ENCODE measurements at places on chromosomes 4 and X.
A peak's percentile ranks its signal among the peaks of the same experiment; 100 is the strongest.

DNA sequence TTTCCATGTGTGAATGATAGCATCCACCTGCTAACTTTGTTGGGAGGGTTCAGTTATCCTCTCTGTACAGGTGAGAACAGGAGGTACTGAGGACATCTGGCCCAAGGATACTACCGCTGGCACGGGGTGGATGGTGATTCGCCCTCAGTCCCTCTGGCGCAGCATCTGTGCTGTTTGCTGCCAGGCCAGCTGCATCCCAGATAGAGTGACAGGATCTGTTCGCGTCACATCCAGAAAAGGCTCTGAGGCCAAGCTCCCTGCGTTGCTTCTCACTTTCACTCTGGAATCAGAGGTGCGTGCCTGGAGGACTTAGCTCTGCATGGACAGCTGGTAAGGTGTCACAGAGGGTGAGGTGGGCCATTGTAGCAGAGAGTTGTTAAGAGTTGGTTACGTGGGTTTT is 95.4 kb downstream of the TBL1X start:
- DNase-seq: no peak

DNA sequence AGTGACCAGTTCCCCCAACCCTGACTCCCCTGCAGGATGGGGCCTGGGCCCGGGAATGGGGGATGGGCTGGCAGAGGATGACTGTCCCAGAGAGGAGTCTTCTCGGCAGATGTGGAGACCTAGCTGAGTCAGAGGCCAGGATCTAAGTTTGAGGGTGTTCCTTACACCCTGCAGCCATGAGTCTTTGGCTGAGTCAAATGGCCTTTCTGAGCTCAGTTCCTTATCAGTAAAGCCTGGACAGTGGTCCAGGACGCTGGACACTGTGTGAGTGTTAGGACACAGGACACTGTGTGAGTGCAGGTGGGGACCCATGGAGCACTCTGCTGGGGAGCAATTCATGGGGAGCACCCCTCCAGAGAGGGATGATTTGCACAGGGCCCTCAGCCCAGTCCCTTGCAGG is 5.0 kb downstream of the IL9R start:
- DNase-seq: no peak

DNA sequence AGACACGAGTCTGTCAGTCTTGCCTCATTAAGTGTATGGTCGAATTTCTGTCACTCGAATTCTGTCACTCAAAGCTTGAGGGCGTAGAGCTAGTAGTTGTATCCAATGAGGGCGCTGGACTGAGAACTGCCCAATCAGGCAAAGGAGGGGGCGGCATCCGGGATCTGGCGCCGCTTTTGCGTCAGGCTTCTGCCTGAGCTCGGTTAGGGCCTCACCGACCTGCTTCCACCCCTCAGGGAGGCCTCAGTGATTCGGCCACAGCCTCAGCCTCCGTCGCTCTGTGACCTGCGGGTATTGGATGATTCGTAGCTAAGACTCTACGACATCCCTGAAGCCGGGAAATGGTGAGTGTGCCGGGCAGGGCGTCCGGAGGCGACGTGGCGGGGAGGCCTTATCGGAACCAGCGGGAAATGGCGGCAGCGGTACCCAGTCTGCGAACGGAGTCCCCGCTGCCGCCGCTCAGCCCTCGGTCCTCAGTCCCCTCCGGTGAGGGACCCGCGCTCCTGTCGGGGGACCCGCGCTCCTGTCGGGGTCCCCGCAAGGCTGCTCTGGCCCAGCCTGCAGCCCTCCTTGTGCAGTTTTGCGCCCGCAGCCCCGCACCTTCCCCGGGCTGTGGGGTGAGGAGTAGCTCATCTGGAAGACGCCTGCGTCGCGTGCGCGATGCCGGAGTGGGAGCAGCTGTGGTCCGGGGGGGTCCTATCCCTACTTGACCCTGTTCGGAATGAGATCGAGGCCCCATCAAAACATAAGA is 88.3 kb downstream of the ZNF718 start:
- no peak for DNase-seq

DNA sequence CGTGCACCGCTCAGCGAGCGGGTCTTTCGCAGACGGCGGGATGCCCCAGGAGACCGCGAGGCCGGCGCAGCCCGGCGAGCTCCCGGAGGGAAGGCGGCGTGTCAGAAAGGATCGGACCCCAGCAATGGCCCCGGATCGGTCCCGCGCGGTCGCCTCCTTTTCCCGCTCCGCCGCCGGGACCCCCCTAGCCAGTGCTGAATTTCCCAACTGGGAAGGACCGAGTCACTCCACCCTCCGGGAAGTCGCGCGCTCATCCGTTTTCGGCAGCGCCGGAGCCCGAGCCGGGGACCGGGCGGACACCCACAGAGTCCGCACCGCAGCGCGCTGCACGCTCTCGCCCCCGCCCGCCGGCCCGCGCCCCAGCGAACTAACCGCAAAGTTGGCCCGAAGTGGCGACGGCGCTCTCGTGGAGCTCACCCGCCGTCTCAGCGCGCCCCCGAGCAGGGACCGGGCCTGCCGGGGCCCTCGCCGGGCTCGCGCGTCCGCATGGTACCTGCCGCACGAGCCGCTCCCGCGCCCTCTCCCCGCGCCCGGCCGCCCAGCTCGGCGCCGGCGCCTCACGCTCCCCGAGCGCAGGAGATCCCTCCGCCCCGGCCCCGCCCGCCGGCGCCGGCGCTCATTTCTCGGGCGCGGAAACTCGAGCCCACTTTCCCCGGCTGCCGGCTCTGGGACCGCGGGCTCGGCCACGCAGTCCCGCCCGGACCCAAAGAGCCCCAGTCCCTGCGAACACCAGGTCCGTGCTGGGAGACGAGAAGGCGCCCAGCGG is at the start of gene FAT1:
TSS of gene FAT1 (minus strand) at position 565 of the 766 bp plus-strand sequence. CDS start 14,029 bp downstream, outside the sequence.
- no peak for DNase-seq

- DNase-seq: peak; percentile 1
Observed at GRCh38 chrX:119145241-119145653, 17.6 kb upstream of the KIAA1210 start.
